GM03348 (cell line): ENCODE measurements at places on chromosomes 13 and 19.

DNA sequence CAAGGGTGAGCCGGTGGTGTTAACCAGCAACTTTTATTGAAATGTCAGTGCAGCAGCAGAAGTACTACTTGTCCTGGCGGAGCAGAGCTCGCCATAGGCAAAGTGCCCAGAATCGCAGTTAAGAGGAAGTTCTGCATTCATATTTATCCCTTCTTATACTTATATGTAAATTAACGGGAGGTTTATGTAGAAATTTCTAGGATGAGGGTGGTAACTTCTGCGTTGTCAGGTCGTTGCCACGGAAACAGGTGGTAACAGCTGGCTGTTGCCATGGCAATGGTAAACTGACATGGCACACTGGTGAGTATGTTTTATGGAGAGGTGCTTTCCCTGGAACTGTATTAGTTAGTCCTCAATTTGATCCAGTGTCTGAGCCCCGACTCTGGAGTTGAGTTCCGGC lies 2494.9 kb upstream of the PCDH20 start:
- DNase-seq: no peak

- no peak for DNase-seq
These were observed 39.3 kb upstream of the GPR183 start for GRCh38 chr13:99346335-99347042.

DNA sequence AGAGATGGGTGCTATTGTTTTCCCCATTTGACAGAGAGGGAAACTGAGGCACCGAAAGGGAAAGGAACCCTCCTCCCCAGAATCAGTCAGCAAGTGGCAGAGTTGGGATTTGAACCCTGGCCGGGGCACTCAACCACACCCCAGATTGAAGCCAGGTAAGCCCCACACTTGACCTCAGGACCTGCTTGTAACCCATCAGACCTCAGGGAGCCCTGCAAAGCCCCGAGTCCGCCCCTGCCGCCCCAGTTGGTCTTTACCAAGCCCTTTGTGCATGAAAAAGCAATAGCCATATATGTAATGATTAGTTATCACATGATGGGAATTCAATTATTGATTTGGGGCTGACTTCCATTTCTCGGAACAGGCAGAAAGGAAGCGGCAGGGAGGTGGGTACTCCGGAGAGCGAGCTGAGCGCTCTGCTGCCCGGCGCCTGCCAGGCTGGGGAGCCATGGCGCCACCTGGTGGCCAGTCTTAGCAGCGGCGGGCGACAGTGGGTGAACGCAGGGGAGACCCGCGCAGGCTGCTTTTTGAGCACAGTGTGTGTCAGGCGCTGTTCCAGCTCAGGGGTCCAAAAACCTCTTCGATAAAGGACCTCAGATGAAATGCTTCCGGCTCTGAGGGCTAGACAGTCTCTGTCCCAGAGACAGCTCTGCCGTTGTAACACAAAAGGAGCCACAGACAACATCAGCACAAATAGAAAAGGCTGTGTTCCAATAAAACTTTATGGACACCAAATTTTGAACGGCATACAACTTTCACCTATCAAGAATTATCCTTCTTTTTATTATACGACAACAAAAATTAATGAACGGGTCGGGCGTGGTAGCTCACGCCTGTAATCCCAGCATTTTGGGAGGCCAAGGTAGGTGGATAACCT lies 82.9 kb upstream of the CACNA1A start:
- DNase-seq: peak; percentile 88

GRCh38 chr19:18379803-18380747 lies 5.9 kb upstream of the GDF15 start:
- peak; percentile 89 for DNase-seq
